Nucleus accumbens (tissue), 56 donors: ENCODE measurements at places on chromosomes 16 and 17.

GRCh38 chr17:39573447-39574298 lies 34.0 kb downstream of the NEUROD2 start:
- peak; percentile 70 for DNase-seq

- no peak for DNase-seq
These were observed 9.8 kb downstream of the ELOB start for GRCh38 chr16:2767140-2767731.

GRCh38 chr17:4604111-4604644 lies 19.8 kb downstream of the SMTNL2 start:
- DNase-seq, result no peak

GRCh38 chr17:72136692-72137091 lies 15.9 kb downstream of the SOX9 start:
- no peak for DNase-seq

- DNase-seq, result no peak
These were observed 13.0 kb upstream of the NFATC3 start for GRCh38 chr16:68072038-68072695.

- DNase-seq, result no peak
These were observed 6.3 kb downstream of the XYLT2 start for GRCh38 chr17:50352072-50352692.

DNA sequence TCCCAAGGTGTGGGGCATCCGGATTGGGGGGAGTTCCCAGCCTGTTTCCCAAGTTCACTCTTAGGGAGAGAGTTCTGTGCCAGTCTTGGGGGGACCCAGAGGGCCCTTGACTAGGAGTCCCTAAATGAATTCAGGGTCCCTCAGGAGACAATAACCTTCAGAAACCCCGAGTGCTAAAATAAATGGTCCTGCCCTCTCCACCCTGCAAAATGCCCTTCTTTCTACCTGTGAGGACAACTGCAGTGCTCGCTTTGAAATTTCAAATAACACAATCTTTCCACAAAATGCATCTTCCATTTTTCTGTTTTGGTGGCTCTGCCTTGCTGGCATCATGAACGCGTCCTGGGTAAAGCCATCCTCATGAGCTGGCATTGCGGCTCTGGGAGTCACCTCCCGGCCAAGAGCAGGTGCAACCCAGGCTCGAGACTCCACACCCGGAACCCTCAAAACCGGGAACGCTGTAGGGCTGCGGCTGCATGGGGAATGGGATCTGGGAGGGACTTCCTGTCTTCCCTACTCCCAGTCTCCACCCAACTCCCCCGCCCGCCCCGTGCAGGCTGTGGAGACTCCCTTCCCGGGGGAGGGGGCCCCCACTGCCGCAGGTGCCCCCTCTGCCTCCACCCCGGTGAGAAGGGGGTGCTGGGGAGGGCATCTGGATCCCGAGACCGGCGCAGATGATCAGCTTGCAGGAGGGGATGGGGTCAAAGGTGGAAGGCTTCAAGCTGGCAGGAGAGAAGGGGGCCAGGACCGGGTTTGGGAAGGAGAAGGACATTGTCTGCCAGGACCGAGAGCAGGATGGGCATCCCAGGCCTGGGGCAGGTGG lies at the start of gene ZNF205:
ZNF205 (plus strand) TSS at position 529 of the 823 bp plus-strand sequence. CDS start 845 bp downstream, outside the sequence.
- peak; percentile 56 for DNase-seq

DNA sequence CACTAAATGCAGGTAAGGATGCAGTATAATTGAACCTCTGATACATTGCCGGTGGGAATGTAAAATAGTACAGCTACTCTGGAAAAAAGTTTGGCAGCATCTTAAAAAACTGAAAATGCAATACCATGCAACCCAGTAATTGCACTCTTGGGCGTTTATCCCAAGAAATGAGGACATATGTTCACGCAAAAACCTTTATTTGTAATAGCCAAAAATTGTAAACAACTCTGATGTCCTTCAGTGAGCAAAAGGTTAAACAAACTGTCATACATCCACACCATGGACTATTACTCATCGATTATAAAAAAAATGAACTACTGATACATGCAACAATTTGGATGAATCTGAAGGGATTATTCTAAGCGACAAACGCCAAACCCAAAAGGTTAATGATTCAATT lies 16.9 kb downstream of the SYNRG start:
- DNase-seq, result no peak

- no peak for DNase-seq
These were observed 30.6 kb downstream of the STH start for GRCh38 chr17:46029627-46030026.

- no peak for DNase-seq
These were observed 18.2 kb upstream of the CBFA2T3 start for GRCh38 chr16:88995194-88995593.

DNA sequence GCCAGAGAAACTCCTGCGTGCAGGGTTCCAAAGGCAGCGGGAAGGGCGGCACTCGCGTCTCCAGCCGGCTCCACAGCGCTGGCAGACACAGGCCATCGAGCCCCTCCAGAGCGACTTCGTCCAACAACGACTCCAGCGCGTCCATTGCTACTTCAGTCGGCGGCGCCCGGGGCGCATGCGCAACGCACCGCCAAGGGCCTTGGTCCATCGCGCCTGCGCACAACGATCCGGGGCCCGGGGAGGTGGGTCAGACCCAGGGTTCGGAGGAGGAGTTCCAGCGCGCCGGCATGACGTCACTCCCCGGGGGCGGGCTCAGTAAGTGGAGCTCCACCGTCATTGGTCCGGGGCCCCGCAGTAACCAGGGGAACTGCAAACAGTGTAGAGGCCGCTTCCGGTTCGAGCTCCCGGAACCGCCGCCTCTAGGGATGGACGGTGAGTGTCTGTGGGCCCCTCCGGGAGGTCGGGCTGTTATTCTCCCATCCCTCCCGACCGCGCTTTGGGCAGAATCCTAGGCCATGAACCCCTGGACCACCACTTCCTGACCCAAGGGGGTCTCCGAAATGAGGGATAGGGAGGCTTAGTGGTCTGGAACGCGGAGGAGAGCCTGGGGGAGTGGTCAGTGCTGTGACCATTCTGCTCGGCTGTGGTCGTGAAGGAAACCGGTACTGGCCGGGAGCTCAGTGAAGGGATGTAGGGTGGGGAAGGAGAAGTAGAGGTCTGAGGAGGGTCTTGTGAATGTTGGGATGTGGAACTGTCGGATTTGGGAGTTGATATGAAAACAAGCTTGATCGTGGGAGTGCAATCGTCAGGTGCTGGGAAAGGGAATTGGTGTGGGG lies at the start of the genes GTF3C1 and KATNIP:
GTF3C1 (minus strand) TSS at position 168 of the 836 bp plus-strand sequence; CDS start at position 145, 23 bp downstream.
KATNIP (plus strand) TSS at position 399 of the 836 bp plus-strand sequence; CDS start at position 426, 27 bp downstream.
- DNase-seq, result peak; percentile 100

DNA sequence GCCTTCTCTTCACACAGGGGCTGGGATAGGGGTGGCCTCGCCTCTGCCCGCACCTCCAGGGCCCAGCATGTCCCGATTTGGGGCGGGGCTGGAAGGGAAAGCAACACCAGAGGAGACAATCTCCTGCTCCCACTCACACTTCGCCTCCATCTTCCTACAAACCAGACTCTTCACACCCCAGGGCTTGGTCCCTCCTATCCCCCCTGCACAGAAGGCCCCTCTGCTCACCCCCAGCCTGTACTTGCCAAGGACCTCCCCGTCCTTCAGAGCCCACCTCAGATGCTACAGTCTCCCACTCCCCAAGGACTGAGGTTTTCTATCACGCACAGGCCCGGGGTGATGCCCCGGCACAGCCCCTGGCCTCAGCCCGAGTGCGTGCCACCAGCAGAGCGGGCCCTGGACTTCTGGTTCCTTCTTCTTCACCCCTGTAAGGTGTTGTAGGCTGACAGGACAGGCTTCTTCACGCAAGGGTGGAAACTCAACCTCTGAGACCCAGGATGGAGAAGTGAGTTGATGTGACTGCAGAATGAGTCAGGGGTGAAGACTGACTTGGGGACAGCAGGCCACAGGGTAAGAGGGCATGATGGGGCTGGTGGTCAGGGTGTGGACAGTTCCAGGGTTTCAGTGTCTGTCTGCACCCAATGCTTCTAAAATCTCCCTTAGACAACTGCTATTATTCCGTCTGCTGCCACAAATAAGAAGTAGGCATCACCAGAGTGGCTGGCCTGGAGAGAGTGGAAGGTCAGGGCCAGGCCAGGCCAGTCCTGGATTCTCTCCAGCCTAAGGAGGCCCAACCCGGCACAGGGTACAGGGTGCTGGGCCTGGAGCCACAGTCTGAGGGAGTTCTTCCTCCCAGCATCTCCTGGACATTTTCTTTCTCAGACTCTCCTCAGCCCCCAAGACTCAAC lies 2.5 kb downstream of the ITGAE start:
- DNase-seq, result no peak

DNA sequence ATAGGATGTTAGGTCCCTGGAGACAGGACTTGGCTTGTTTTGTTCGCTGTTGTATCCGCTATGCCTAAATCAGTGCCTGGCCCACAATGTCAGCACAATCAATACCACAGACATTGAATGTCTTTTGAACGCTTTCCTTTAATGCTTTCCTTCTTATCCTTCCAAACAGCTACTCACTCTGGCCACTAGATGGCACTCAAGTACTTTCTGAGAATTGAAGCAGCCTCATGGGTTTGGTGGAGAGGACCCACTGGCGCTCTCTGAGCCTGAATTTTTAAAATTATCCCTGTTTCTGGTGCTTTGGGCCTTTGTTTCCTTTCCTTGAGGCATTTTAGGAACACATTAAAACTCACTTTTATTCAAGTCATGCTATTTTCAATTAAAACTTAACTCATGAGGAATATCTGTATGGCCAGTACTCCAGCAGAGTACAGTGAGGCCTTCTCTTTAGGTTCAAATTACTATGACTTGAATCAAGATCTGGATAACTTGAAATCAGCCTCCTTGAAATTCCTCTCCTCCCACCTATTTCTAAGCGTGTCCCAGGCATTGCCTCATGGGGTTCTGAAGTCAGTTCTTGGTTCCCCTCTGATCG lies 3.2 kb upstream of the NLRP1 start:
- no peak for DNase-seq

DNA sequence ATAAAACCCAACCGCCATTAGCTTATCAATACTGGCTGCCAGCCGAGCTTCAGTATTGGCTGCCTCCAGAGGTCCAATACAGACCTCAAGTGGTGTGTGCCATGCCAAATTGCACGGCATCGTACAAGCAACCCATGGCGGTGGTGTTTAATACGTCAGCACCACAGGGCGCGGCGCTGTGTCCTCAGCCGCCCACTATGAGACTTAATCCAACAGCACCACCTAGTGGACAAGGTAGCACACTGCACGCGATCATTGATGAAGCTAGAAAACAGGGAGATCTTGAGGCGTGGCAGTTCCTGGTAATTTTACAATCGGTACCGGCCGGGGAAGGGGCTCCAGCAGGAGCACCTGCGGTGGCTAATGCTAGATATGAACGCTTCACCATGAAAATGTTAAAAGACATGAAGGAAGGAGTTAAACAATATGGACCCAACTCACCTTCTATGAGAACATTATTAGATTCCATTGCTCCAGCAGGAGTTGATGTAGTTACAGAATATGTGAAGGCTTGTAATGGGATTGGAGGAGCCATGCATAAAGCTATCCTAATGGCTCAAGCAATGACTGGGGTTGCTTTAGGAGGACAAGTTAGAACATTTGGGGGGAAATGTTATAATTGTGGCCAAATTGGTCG lies 15.4 kb downstream of the FLYWCH1 start:
- peak; percentile 78 for DNase-seq

DNA sequence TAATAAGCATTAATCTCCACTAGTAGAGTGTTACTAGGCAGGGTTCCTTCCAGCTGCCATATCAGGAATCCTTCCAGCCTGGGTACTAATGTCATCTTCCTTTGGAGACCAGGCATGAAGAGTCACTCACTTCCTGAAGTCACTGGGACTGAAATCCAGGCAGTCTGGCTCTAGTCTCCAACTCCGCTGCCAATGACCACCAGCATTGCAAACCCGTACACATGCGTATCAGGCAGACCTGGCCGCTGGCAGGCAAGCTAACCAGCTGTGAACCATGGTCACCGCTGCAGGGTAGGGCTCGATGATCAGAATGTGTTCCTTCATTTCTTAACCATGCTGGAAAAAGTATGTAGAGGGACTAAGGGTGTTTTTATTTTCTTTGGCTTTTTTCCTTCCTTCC lies 255.5 kb downstream of the CDH13 start:
- no peak for DNase-seq

- DNase-seq, result no peak
These were observed 13.9 kb downstream of the CENPV start for GRCh38 chr17:16339402-16339801.

GRCh38 chr17:34736611-34737010 lies 157.2 kb downstream of the TMEM132E start:
- no peak for DNase-seq

DNA sequence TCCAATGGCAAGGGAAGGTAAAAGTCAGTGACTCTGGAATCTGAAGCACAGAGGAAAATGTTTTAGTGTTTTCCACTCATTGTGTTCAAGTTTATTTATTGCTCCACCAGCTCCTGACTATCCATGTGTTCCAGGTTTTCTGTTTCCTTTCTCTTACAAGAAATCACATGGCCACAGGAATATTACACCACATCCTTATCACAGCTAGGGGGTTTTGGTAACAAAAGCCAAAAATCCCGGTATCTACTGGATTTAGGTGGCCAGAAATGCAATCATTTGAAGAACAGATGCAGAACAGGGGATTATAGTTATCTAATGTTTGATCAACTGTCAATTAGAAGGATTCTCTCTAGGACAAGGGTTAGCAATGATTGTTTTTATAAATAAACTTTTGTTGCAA lies 47.9 kb downstream of the STH start:
- DNase-seq, result no peak

GRCh38 chr16:46768809-46769208 lies 20.7 kb upstream of the MYLK3 start:
- no peak for DNase-seq

GRCh38 chr17:38420518-38420917 lies 7.7 kb upstream of the ARHGAP23 start:
- DNase-seq, result no peak

DNA sequence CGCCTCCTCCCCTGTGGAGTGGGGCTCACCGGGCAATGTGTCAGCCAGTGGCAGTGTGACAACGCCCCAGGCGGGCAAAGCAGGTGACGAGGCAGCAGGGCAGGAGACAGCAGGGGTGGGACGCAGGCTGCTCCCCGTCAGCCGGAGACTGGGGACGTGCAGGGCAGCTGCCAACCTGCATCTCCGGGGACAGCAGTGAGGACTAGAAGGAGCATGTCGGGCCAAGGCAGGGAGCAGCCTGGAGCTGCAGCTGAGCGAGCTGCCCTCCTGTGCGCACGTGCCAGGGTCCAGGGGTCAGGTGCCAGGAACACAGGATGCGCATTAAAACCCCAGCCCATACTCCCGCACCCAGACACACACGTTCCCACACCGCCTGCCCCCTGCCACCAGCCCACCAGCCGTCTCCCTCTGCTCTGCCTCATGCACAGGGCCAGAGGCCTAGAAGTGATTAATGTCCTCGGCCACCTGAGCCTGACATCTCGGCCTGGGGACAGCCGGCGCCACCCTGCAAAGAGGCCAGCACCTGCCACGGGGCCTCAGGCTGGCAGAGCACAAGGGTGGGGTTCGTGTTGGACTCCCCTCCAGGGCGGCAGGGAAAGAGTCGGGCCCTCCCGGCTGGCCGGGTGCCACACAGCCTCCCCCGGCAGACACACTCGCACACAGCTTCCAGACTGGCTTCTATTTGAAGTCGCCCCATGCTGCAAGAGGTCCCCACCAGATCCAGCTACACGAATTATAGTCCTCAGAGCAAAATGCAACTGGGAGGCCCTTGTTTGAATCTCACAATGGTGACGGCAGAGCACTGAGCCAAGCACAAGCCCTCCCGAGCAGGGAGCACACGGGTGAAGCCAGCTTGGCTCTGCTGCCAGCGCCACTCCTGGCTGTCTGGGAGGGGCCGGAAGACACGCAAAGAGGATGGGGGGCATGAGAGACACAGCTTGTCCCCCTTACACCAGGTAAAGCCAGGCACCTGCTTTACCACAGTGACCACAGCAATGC lies 90.4 kb downstream of the RBFOX3 start:
- DNase-seq, result no peak
